ENCODE measurements at places on chromosomes 6 and 20.
A peak's percentile ranks its signal among the peaks of the same experiment; 100 is the strongest.

GRCh38 chr6:113927001-113927400 lies 43.9 kb downstream of the HDAC2 start:
- no peak for DNase-seq

GRCh38 chr6:21529431-21529830 lies 64.1 kb upstream of the SOX4 start:
- no peak for DNase-seq

DNA sequence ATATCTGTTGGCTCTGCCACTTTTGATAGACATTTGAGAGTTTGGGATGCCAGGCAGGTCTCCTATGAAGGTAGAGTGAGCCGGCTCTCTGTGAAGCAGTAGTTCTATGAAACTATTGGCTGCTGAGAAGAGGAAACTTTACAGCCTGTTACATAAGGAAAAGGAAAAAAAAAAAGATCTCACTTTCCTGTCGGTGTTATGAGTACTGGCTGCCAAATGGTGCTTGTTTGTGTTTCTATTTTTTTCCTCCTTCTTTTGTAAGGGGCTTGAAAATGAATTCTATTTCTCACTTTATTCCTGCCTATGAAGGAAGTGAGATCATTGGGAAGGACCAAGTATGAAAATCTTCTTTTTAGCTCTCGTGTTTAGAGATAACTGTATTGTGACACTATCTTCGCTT lies 73.1 kb upstream of the CLDN20 start:
- DNase-seq: no peak

DNA sequence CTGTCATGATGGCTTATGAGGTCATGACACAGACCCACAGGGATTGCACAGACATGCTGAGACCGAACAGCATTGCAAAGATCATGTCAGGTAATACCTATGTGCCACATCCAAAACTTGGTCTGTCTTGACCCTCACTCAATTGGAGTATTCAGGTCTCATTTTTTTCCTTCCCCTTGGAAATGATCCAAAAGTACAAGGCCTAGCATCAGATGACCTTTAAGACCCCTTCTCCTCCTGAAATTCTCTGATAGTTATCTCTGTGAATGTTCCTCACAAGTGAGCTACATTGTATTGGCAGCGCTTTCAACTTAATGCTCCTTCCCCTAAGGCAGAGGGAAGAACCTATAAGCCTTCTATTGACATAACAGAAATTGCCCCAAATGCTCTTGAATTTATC lies 507.4 kb upstream of the JARID2 start:
- DNase-seq: no peak

- DNase-seq: no peak
Measured at GRCh38 chr6:139699911-139700310, 325.5 kb upstream of the CITED2 start.

DNA sequence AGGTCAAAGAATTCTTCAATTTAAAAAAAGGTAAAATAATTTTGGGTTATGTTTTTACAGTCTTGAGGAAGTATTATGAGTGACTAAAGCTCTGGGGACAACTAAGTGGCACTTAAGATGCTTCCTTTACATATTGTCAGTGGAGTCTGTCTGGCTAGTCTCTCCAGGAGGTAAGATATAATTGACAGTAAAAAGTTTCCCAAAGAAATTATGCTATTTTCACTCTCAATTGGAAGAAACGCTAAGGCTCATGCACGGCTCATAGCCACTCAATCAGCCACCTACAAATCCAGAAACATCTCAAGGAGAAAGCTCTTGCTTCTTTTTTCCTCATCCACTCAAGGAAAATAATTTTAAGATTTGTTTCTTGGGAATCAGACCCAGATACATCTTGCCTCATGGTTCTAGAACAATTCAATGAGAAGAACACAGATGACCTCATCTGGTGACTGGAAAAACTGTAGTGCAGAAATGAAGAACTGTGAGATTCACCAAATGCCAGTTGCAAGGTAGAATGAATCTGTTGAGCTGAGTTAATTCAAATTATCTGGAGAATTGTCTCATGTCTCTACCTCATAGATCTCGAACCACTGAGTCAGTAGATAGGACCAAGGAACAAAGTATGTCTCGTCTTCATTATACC lies 252.9 kb downstream of the TPBG start:
- no peak for DNase-seq

GRCh38 chr6:170152989-170153388 lies 137.9 kb downstream of the DLL1 start:
- DNase-seq: peak; percentile 29

DNA sequence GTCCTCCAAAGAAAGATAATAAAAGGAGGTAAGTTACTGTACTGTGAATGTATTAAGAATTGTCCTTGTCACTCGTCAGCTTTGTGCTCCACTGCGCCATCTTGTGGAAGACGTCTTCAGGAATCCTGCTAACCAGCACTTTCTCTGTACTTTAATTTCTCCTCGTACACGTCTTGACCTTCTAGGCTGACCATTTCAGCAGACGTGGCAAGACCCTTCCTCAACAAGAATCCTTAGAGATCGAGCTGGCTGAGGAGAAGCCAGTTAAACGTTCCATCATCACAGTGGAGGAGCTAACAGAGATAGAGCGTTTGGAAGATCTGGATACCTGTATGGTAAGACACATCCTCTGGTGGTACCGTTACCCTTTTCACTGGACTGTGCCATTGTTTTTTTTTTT lies 95.5 kb upstream of the SCGN start:
- DNase-seq: peak; percentile 4

DNA sequence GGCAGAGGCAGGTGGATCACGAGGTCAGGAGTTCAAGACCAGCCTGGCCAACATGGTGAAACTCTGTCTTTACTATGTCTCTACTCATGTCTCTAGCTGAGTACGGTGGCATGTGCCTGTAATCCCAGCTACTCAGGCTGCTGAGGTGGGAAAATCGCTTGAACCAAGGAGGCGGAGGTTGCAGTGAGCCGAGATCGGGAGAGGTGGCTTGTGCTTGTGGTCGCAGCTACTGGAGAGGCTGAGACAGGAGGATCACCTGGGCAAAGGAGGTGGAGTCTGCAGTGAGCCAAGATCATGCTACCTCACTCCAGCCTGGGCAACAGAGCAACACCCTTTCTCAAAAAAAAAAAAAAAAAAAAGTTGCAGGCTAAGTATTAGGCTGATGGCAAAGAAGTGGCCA lies 8.0 kb upstream of the WTAP start:
- DNase-seq: no peak

DNA sequence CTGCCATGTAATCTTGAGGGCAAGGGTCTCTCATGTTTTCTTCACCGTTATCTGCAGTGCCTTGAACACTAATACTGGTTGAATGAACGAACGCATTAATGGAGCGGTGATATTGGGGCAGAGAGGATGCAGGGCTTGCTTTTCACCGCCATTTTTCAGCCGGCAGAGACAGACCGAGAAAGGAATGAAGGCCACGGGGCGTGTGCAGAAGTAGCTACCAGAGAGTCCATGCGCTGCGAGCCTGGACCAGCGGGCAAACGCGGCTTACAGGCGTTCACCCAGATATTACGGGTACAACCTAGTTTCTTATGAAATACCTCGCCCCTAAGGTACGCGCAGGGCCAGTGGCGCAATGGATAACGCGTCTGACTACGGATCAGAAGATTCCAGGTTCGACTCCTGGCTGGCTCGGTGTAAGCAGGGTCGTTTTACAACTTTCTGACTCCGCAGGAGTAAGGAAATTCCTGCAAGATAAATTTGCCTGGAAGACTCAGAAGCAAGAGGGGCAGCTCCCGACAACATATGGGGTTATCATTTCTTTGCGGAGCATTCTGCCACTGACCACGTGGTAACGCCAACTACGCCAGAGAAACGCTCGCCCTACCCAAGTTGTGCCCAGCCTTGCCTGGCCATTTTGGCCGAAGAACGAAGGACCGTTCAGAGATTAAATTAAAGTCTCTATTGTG lies 863 bp upstream of the HMGN4 start:
- peak; percentile 96 for DNase-seq

DNA sequence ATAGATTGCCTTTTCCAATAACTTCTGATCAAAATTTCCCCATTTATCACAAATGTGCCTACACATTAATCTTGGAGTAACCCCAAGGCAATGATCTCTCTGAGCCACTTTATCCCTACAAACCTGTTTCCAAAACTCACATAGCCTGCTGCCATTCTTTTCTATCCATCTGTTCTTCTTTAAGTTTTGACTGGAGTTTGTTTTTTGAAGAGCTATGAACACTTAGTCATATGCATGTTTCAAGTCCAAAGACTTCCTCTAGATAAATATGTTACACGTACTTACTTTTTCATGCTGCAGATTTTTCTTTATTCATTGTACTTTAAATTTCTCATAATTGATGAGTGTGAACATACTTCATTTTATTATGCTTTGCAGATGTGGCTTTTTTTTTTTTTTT lies 488.9 kb upstream of the CITED2 start:
- no peak for DNase-seq

DNA sequence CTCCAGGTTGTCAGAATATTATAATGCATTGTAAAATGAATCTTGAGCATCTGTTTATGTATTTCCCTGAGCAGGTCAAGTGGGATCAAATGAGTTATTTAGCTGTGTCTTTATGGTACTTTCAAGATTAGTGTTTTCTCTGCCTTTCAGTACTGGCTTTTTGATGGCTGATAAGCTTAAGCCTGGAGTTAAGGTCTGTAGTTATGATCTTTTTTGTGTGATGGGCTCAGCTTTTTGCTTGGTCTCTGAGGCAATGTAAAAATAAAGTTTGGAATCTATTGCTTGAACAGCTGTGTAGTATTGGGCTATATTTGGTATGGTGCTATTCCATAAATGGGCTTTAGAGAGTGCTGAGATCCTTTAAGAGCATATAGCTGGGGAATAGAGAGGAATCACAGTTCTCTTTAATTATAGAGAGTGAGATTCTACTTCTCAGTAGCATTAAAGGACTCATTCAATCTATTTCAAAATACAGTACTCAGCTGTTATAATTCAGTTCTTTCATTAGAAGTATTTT lies 40.7 kb downstream of the ZNF451 start:
- no peak for DNase-seq

DNA sequence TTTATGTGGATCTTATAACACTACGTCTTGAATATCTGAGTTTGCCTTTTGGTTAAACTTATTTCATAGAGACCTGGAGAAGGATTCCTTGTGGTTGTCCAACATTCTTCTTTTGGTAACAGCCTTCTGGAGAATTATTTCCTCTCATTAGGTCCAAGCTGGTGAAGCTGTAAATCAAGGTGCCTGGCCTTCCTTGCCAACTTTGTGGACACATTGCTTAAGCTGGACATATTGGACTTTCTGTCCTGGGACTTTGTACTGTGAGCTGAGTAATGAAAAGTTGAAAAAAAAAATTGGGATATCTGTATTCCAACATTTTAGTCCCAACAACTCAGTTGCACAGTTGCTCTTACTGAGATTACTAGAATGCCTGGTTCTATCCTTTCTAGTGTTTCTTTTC lies 186.2 kb downstream of the HAO1 start:
- DNase-seq: no peak

DNA sequence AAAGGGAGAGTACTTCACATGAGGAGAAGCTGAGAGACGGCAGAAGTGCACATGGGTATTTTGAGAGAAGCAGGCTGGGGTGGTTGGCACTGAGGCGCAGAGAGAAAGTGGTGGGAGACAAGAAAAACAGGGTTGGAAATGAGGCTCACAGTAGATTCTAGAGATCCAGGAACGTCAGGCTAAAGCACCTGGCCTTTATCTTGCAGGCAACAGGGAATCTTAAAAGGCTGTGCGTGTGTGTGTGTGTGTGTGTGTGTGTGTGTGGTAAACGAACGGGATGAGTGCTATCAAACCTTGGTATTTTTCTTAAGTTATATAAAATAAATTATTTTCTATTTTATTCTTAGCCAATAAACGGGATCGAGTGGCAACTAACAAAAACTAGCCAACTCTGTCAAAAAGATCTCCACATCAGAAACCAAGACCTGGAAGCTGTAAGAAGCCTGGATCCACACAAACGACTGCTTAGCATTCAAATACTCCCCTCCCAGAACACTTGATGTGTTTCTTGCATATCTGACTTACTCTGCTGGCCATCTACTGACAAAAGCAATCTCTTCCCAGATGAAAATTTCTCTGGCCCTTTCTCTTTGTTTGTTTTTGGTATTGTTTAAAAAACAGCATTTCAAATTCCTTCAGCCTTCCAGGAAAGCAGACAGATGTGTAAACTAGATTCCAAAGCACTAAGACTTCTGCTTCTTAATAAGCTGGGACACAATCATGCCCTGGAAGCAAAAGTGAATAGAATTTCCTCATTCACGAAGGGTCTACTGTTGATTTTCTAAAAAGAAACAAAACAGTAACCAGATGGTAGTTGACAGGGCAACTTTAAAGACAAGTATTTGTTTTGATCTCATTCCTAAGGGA lies 44.8 kb upstream of the FABP7 start:
- no peak for DNase-seq

DNA sequence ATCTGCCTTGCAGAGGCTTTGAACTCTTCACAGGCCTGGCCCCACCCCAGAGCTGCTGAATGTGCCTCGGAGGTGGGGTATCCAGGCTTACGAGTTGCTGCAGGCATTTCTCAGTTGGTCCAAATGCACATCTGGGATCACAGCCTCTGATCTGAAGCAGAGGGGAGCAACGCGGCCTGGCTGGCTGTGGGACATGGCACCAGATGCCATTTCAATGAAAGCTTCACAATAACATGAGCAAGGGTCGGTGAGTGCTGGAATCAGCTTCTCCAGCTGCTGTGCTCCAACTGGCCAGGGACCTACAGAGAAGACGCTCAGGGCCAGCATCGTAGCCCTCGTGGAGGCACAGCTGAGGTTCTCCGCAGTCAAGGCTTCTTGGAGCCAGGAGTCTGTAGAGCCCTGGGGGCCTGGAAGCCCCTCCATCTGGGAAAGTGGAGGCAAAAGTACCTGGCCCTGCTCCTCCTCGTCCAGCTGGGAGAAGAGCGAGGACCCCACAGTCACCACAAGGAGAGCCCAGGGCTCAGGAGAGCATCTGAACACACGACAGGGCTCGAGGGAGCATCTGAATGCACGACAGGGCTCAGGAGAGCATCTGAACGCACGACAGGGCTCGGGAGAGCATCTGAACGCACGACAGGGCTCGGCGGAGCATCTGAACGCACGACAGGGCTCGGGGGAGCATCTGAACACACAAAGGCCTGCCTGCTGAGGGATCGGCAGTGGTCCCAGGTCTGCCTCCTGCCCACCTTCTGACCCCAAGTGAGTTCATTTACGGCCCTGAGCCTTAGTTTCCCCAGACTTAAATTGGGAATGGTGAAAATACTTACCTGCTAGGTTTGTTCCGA lies 165.2 kb downstream of the DLL1 start:
- no peak for DNase-seq

DNA sequence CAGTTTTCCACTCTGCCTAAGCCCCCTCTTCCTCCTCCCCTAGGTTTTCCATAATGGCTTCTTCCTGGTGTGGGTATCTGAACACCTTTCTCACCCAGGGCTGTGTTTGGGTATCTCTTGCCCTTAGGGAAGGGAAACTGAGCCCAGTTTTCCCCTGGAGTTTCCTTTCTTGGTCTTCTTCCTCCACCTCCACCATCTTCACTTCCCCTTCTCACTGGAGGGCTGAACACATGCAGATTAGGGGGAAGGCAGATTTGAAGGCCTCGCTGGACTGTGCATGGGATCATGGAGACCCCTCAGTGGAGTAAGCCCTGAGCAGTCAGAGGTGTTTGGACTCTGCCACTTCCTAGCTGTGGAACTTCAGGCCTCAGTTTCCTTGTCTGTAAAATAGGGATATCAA lies 27.8 kb downstream of the FOXP4 start:
- no peak for DNase-seq

GRCh38 chr6:4914420-4915159 lies 89.2 kb downstream of the RPP40 start:
- no peak for DNase-seq

Data from NCI-H226 (cell line).